ENCODE measurements at places on chromosomes 12 and 14.

GRCh38 chr12:61781021-61781581, 479.1 kb upstream of the USP15 start:
- DNase-seq = no peak

DNA sequence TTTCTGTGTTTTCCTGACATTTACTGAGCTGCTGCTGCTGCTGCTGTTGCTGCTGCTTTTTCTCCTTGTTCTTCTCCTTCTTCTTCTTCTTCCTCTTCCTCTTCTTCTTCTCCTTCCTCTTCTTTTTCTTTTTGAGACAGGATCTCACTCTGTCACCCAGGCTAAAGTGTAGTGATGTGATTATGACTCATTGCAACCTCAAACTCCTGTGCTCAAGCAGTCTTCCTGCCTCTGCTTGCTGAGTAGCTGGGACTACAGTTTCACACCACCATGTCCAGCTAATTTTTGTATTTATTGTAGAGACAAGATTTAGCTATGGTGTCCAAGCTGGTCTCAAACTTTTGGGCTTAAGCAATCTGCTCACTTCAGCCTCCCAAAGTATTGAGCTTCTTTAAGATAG, 95.8 kb downstream of the TMTC3 start:
- DNase-seq = no peak

GRCh38 chr14:26528415-26529182, 69.2 kb downstream of the NOVA1 start:
- DNase-seq = no peak

DNA sequence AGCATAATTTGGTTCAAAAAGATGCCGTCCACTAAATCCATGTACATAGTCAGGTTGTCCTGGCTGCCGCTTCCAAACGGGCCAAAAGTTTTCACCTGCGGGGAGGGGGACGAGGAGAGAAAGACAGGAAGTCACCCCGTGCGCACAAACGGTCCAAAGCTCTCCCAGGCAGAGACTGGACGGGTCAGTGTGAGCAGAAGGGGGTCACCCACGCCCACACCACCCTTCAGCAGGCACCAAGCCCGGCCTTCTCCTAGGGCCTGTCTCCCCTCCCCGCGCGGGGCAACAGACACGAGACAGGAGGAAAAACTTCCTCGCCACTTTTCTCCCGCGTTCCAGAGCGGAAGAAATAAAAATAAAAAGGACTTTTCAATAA, 888 bp downstream of the CCDC88C start:
- DNase-seq = no peak

- DNase-seq = no peak
Observed at GRCh38 chr14:72023128-72024042, 91.2 kb downstream of the RGS6 start.
